Neural crest cell (in vitro differentiated cells): ENCODE measurements at places on chromosomes 7 and 10.

- DNase-seq: no peak
Observed at GRCh38 chr10:6114805-6115341, 26.0 kb downstream of the RBM17 start.

GRCh38 chr10:49297818-49298670 lies 926 bp upstream of the C10orf71 start:
- DNase-seq: no peak

DNA sequence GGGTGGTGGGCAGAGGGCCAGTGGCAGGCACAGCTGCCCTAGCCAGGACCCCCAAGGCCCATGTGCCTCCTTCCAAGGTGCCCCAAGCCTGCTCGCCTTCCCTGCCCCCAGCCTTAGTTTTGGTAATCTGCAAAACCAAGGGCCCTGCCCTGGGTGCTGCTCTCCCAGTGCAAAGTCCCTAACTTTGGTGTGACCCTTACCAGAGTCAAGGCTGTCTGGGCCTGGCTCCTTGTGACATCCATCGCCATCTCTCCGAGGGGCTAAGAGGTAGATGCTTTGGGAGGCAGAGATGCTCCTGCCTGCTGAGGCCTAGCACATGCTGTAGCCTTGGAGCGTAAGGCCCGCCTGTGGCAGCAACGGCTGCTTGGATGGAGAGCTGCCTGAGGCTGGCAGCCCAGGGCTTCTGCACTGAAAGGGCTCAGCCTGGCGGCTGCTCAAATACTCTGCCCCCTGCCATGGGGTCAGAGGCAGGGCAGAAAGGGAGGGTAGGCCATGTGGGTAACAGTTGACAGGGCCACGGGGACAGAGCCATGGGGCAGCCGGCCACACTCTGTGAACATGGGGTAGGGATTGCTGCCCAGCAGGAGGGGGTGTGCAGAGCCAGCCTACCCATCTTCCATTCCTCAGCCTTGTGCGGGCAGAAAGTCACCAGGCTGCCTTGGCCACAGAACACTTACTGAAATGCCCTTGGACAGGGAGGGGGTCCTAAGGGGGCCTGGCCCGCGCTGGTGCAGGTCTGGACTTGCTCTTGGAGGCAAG lies 17.9 kb upstream of the MYL7 start:
- DNase-seq: no peak

GRCh38 chr10:126185676-126186447 lies 202.4 kb downstream of the ADAM12 start:
- no peak for DNase-seq

DNA sequence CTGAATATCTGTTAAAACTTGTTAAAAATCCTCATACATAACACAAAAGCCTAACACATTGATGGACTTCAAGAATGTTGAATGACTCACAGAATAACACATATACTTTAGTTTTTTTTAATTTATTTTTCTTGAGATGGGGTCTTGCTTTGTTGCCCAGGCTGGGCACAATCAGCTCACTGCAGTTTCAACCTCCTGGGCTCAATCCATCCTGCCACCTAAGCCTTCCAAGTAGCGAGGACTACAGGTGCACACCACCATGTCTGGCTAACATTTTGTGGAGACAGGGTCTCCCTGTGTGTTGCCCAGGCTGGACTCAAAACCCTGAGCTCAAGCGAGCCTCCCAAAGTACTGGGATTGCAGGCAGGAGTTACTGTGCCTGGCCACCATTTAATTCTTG lies 28.1 kb downstream of the SUV39H2 start:
- no peak for DNase-seq

- no peak for DNase-seq
Observed at GRCh38 chr10:110827410-110827809, 44.3 kb upstream of the PDCD4 start.

DNA sequence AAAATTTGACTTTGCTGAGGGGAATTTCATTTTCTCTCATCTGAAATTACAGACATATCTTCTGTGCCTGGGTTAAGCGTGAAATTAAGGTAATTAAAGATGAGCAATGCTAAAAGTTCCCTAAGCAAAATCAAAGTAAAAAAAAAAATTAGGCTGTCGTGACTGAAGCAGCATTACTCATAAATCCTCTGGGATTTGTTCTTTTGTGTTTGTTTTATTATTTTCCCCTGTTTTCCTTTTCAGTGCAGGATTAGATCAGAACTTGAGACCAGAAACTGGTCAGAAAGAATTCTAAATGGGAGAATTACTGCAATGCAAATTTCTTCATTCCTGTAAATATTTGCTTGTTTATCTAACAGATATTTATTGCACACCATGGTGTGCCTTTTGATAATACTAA lies 141.4 kb upstream of the BET1 start:
- DNase-seq: no peak

DNA sequence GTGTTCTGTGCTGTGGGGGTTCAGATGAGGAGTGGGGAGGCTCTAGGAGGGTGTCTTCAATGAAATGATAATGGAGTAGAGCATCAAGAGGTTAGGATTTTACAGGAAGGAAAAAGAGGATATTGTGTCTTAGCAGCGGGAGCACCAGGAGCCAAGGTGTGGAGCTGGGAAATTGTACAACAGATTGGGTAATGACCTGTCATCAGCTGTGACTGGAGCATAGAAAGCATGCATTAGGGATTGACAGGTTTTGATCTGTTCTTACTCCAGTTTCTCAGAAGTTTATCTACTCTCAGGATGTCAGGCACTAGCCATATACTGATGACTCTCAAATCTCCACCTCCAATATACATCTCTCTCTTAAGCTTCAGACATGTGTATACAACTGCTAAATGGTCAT lies 196.9 kb downstream of the ARHGAP12 start:
- DNase-seq: no peak

DNA sequence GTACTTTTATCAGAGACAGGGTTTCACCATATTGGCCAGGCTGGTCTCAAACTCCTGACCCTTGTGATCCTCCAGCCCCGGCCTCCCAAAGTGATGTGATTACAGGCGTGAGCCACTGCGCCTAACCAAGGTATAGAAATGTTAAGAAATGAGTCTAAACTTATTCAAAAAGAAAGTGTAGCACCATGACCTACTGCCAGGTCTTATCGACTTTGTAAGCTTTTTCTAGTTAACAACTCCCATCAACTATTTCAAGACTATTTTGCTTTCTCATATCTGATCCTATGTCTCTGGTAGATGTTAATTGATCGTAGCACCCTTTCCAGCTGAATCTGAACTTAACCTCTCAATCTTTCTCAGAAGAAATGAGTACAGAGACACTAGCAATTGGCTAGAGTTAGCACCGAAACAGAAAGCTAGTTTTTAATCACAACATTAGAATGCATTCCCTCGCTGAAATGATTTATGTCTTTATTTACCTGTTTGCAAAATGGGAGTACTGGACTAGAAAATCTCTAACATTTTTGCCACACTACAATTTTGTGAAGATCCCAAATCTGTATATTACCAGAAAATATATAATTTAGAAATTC lies 114.0 kb upstream of the HGF start:
- DNase-seq: no peak

- no peak for DNase-seq
Observed at GRCh38 chr7:151462306-151462779, 22.4 kb upstream of the CRYGN start.

DNA sequence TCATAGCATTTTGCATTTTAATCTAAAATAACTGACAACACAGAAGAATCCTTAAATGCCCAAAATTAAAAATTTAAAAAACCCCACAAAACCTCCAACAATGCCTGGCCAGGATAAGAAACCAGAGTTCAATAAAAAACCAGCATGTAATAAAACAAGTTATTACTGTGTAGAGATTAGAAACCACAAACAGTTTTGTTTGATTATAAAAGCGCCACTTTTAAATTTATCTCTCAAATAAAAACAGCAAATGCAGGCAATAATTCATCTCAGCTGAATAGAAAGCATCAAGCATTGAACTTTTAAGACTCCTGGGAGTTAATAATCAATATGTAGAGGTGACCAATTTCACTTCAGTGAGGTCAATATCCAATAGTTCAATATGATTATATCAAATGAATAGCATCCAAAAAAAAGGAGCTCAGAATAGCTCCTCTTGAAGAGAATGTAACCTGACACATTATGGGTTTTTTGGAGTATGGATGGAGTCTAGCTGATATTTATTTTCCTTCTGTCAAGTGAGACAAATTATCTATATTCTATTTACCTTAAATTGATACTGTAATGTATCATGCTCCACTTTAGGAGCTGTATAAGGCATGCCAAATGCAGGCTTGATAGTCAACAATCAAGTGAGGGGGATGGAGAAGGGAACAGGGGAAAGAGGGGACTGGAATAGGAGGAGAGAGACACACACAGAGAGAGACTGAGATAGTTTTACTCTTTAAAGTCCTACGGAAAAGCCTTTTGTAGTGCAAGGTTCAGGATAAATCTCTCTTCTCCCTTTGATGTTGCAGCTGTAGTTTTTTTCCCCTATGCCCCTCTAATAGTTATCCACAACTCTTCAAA lies 130.9 kb downstream of the RSU1 start:
- no peak for DNase-seq

DNA sequence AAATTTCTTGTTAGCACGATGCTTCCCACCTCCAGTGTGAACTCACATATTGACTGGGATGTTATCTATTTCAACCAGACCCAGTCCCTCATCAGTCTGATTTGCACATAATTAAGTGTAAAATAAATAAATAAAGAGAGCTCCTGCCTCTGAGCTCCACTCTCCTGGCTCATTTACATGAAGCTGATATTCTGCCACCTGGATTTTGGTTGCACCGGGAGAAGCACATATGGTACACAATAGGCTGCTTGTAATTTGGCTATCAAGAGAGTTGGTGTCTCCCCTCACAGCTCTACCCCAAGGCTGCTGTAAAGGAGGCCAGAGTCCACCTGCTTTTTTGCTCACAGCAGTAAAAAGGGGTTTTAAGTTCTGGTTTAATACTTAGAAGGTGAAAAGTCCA lies 610.5 kb downstream of the KCNMA1 start:
- DNase-seq: no peak

GRCh38 chr7:39540320-39540719 lies 25.9 kb upstream of the YAE1 start:
- no peak for DNase-seq

DNA sequence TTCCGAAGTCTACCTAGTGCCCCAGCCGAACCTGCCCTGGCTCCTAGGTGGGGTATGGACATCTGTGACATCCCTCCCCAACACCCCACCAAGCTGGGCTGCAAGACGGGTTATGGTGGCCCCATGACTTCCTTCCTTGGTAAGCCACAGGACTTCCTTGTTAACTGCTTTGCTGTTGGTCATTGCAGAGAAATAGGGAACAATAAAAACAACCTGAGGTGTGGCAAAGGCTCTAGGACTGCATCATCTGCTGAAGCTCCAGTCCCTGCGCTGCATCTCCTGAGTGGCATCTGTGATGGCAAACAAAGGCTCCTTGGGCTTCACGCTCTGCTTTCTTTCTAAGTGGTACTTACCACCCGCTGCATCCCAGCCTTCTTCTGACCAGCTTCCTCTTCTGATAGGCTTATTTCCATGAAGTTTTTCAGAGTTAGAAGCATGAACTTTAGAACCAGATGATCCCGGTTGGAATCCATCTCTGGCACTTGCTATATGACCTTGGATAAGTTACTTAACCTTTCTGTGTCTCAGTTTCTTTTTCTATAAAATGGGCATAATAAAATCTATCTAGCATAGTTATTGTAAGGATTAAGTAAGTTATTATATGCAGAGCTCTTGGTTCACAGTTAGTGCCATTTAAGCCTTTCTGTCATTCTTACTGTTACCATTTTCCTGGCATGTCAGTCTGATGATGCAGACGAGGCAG lies 216.8 kb downstream of the RPS24 start:
- DNase-seq: no peak

DNA sequence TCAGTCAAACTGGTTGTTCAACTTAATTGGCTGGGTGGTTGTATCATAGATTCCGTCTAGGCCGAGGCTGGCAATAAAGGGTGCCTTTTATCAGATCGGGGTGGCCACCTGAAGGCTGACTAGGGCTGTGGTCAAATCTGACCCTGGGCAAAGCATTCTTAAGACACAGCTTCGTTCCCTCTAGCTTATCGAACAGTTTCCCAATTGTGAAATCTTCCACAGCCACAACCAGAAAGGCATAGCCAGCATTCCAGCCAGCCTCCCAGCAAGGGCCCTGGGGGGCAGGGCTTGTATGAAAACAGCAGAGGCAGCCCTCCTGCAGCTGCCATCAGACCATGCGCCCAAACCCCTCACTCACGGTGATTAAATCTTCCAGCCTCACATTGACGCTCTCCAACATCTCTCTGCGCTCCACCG lies 42.5 kb upstream of the TMEM213 start:
- DNase-seq: no peak

- DNase-seq: no peak
Observed at GRCh38 chr10:68053553-68053952, 21.5 kb downstream of the HERC4 start.

DNA sequence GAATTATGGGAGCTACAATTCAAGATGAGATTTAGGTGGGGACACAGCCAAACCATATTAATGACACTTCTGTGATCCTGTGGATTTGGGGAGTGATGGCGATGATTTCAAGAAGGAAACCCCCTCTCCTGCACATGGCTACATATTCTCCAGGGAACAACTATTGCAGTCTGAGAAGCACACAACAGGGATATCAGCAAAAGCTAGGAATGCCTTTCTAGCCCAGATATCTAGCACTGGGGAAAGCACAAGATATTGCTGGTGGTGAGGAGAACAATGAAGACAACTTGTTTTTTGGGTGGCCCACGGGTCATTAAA lies 24.3 kb downstream of the EPDR1 start:
- no peak for DNase-seq

GRCh38 chr10:50322077-50322476 lies 70.8 kb upstream of the ASAH2 start:
- no peak for DNase-seq

GRCh38 chr7:45196374-45196773 lies 38.8 kb downstream of the RAMP3 start:
- no peak for DNase-seq

- no peak for DNase-seq
Observed at GRCh38 chr10:84845628-84846261, 517.4 kb downstream of the CCSER2 start.

GRCh38 chr10:83917537-83918506 lies 221.5 kb upstream of the GHITM start:
- peak; percentile 31 for DNase-seq

- DNase-seq: no peak
Observed at GRCh38 chr7:7329326-7329725, 147.0 kb downstream of the C1GALT1 start.

- no peak for DNase-seq
Observed at GRCh38 chr7:131369354-131369753, 41.7 kb downstream of the MKLN1 start.

GRCh38 chr7:6419310-6419773 lies 28.4 kb downstream of the DAGLB start:
- DNase-seq: no peak

- no peak for DNase-seq
Observed at GRCh38 chr7:47512481-47513176, 69.3 kb downstream of the TNS3 start.
